ENCODE measurements at places on chromosomes 12 and 14.

DNA sequence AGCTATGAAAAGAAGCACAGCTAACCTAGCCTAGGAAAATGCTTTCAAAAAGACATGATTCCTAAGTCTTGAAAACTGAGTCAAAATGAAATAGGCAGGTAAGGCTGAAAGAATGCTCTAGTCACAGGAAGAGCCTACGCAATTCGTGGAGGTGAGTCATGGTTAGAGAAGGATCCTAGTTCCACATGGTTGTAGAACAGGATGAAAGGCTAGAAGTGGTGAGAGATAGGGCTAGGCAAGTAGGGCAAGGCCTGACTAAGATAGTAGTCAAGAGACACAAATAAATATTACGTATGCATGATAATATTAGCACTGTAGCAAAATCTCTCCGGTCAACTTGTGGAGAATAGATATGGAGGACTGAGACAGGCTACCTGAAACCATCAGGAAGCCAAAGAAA, 47.2 kb downstream of the PLCZ1 start:
- DNase-seq = no peak
- H3K36me3 ChIP-seq = no peaks in the 10 kb centered on the region
- no peaks in the 10 kb centered on the region for H3K27me3 ChIP-seq
- no peaks in the 10 kb centered on the region for H3K4me1 ChIP-seq

- no peak overlapping the region for H3K4me3 ChIP-seq
- no peaks in the 10 kb centered on the region for H3K4me1 ChIP-seq
Measured at GRCh38 chr14:105536691-105537579, 10.6 kb downstream of the TMEM121 start.

DNA sequence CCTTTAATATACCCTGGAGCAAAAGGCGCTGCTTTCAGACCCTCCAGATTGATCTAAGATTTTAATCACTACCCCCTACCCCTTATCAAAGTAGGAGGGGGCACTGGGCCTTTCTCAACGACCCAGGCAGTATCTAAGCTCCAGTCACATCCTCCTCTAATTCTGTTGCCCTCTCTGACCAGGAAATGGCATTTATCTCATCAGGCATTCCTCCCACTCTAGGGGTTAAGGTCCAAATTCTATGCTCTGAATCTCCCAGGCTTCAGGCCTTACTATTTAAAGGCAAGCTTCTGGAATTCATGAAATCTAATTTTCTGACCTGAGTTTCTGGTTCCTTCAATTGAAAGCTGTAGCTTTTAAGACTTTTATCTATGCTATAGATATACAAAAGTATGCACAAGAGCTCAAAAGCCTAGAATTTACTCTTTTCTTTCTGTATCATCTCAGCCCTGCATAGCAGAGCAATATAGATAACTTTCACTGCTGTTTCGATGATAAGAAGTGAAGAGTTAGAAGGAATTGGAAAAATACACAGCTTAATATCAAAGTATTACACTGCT, 622.9 kb downstream of the RPS29 start:
- H3K4me3 ChIP-seq = no peak overlapping the region
- H3K27me3 ChIP-seq = no peaks in the 10 kb centered on the region
- H3K36me3 ChIP-seq = no peaks in the 10 kb centered on the region
- no peak for DNase-seq
- no peak overlapping the region for H3K27ac ChIP-seq

DNA sequence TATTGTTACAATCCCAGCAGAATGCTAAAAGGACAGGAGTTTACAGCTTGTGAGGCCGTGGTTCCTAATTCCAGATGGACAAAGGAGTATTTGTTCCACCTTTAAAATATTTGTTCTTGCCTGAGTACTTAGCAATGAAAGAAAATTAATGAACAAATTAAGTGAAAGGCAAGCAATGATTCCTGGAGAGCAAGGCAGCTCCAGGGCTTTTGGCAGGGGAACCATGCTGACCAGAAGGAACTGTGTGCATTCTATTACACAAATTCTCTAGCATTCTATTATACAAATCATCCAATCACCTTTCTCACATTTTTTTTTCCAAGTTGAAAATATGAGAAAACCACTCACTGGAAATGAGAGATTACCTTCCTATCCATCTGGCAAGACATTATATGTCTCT, 1.8 kb upstream of the BMAL2 start:
- no peaks in the 10 kb centered on the region for H3K27me3 ChIP-seq
- peaks cover 2% of the 10 kb centered on the region for H3K4me1 ChIP-seq
- no peak overlapping the region for H3K27ac ChIP-seq
- no peak overlapping the region for H3K4me3 ChIP-seq
- no peaks in the 10 kb centered on the region for H3K36me3 ChIP-seq

- no peaks in the 10 kb centered on the region for H3K36me3 ChIP-seq
- H3K4me1 ChIP-seq = no peaks in the 10 kb centered on the region
- no peaks in the 10 kb centered on the region for H3K27me3 ChIP-seq
- no peak for DNase-seq
- no peak overlapping the region for H3K4me3 ChIP-seq
Measured at GRCh38 chr12:42091769-42092168, 52.9 kb downstream of the GXYLT1 start.

- no peaks in the 10 kb centered on the region for H3K36me3 ChIP-seq
- H3K4me3 ChIP-seq = no peak overlapping the region
- no peaks in the 10 kb centered on the region for H3K27me3 ChIP-seq
- DNase-seq = no peak
- H3K27ac ChIP-seq = no peak overlapping the region
Measured at GRCh38 chr12:10641735-10642500, 28.5 kb upstream of the MAGOHB start.

DNA sequence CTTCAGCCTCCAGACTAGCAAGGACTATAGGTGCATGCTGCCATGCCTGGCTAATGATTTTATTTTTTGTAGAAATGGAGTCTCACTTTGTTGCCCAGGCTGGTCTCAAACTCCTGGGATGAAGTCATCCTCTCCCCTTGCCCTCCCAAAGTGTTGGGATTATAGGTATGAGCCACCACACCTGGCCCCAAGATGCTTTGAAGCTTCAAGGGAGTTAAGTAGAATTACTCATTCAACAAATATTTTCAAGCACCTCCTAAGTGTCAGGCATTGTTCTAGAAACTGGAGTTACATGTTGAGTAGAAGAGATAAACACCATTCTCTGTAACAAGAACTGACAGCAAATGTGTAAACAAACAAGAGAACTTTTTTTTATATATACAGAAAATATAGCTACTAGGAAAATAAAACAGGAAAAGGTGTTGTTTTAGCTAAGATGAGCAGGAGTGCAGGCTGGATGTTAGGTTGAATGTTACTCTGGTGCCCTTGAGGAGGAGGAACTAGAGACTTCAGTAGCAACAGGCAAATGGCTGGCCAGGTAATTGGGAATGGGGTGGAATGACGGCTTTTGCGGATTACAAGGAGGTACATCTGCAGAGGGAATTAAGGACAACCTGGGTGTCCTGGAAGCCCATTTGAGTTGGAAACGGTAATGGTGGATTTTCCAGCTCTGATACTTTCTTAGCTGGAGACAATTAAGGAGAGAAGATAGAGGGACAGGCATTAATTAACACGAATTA, 32.0 kb upstream of the CFAP54 start:
- H3K27ac ChIP-seq = no peak overlapping the region
- no peak overlapping the region for H3K4me3 ChIP-seq
- no peaks in the 10 kb centered on the region for H3K36me3 ChIP-seq
- no peaks in the 10 kb centered on the region for H3K27me3 ChIP-seq
- DNase-seq = no peak

All from ovary (tissue), 10 donors.